Lower lobe of right lung (tissue), 2 donors: ENCODE measurements at places on chromosomes 6 and 20.

- DNase-seq: no peak
Observed at GRCh38 chr6:10520468-10520867, 683 bp upstream of the GCNT2 start.

GRCh38 chr6:23013776-23014175 is 444.4 kb downstream of the HDGFL1 start:
- DNase-seq: no peak

GRCh38 chr6:79307321-79308036 is 73.0 kb upstream of the HMGN3 start:
- DNase-seq: no peak

GRCh38 chr6:104789770-104790190 is 69.9 kb downstream of the HACE1 start:
- no peak for DNase-seq

DNA sequence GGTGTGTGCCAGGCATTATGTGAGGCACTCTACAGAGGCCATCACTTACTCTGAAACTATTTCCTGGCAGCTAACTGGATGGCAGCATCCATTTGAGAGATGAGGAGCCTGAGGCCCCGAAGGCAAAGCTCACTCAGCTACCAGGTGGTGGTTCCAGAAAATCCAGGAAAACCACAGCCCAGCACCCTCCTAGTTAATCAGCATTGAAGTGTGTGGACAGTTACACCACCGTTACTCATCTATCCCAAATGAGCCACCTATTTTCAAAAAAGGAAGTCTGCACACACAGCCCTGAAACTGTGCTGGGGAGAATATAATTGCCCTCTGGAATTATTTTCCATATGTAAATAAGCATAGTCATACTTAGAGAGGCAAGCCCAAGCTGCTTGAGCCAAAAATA is 67.4 kb downstream of the CNBD2 start:
- no peak for DNase-seq

- DNase-seq: no peak
Observed at GRCh38 chr6:11366934-11367637, 134.6 kb upstream of the NEDD9 start.

DNA sequence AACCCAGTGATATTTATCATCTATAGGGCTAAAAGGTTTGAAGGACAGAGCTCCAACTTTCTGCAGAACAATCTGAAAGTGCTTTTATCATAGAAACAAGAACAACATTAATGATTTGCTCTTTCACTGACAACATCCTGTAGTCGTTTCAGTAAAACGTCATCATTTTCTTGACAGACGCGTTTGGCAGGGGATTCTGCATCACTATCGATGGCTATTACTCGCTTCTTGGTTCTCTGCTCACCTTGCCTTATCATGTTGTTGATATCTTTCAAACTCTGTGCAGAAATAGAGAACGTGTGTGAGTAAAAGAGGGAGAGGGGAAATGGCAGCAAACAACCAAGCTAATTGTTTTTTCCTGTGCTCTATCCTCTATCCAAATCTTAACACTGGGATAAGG is 47.1 kb upstream of the SAMHD1 start:
- no peak for DNase-seq

DNA sequence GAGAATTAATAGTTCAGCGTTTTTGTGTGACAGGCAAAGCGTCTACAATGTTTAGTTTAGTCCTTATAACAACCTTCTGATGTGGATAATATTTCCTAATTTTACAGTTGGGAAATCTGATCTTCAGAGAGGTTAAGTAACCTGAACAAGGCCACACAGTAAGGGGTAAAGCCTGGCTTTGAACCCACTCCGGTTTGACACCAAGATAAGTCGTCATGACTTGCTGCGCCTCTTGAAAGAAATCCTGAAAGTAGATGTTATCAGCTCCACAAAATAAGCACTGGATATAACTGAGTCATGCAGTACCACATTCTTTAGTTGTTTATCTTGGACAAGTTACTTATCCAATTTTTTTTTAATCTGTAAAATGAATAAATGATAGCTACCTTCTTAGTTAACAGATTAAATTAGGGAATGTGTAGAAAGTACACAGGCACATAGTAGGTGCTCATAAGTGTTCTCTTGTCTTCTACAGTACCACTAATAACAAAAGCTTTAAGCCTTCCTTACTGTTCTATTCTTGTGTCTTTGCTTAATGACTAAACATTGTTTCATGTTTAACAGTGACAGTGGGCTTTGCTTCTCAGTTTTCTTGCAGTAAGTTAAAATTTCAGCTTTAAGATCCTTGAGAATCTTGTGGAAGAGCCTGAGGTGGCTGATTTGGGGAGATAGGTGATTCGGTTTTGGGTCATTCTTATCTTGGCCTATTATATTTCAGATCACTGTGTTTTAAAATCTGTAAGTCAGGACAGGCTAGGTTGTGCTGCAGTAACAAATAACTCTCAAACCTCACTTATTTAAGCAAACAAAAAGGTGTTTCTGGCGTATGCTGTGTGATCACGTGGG is 2.1 kb downstream of the HIVEP1 start:
- no peak for DNase-seq

- no peak for DNase-seq
Observed at GRCh38 chr6:131652472-131652871, 15.4 kb downstream of the ENPP3 start.

- DNase-seq: no peak
Observed at GRCh38 chr6:79810185-79810705, 137.1 kb downstream of the ELOVL4 start.

DNA sequence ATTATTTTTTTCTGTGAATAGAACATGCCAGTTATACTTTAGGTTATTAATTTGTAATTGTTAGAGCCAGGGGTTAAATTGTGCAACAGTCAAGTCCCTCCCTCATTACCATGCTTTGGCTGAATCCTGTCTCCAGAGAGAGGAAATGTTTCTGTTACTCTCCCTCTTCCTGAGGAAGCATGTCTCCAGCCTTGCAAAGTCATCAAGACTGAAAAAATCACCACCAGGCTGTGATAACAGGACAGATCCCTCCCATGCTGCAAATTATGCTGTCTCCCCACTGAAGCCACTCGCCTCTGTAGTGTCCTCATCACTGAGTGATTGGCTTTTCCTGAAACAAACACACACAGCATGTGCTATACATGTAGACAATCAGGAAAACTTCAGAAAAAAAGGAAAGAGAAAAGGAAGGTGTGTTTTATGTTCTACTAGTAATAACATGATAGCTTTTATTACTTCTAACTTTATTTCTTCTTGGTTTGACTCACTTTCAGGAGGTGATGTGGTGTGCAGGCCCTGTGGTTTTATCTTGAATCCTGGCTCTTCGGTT is 290.0 kb upstream of the JAG1 start:
- DNase-seq: no peak

GRCh38 chr6:53930330-53930729 is 135.5 kb downstream of the LRRC1 start:
- DNase-seq: no peak

DNA sequence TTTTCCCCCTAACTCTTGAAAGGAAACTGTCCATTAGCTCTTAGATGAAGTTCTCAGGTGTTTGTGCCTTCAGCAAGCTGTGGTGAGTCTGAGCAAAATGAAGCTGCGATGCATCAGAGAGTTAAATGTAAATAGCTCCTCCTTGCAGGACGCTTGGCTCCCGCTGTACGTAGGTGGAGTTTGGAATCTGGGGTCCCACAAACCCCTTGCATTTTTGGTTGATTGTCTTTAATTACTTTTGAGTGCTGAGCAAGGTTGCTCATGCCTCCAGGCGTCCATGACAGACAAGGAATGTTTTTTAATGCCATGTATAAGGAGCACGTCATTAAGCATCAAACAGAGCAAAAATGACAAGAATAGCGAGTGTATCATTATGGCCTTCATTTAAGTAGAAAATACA is 300.5 kb downstream of the TFAP2C start:
- DNase-seq: no peak

- no peak for DNase-seq
Observed at GRCh38 chr6:147823936-147824335, 315.4 kb downstream of the SAMD5 start.

- no peak for DNase-seq
Observed at GRCh38 chr6:3086282-3086946, 18.1 kb downstream of the RIPK1 start.

GRCh38 chr20:43699941-43700565 is 26.7 kb downstream of the GTSF1L start:
- DNase-seq: no peak

- no peak for DNase-seq
Observed at GRCh38 chr20:14744723-14745122, 407.3 kb upstream of the FLRT3 start.

DNA sequence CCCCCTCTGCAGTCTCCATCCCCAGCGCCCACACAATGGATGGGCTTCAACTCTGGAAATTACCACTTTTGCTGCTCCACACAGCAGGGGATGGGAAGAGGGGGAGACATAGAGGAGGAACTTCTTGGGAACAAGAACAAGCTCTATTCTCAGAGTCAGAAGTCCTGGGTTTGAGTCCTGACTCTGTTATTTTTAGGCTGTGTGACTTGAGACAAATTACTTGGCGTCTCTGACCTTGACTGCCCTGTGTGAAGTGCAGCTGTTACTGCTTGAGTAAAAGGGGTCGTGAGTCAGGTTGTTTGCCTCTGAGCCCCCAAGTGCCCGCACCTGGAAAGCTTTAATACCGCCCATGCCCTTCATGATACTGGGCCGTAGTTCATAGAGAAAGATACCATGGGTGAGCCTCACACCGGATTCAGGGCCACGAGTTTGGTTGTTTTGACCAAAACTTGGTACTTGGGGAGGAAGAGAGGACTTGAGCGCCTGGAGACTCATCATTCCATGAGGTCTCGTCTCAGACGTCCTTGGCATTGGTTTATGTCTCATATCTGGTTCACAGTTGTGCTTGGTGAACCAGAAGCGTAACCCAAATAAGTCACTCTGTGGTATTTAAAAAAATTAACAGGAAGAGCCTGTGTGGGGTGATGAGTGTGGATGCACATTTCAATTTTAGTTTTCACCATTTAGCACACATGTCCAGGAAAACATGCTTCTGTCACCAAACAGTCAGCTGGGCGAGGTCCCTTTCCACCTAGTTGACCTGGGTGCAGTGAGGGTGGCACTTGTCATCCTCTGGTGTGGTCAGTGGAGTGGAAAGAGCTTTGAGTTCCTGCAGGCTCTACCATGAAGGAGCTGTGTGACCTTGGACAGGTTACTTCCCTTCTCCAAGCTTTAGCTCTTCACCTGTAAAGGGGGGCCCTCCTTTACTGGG is 75.6 kb downstream of the CDC5L start:
- no peak for DNase-seq

DNA sequence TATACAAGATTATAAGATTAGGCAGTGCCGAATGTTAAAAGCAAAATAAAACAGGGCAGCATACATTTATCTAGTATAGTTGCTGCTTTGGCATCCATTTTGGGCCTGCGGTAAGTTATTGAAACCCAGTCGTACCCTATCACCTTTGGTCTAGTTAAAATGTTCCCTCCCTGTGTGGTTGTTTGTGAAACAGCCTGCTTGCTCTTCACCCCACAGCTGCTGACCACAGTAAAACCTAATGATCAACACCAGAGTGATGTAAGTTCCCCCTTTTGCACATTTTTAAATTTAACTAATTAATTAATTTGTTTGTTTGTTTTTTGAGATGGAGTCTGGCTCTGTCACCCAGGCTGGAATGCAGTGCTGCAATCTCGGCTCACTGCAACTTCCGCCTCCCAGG is 50.3 kb upstream of the TXNDC5 start:
- no peak for DNase-seq

- DNase-seq: no peak
Observed at GRCh38 chr20:33345342-33345741, 56.0 kb downstream of the CDK5RAP1 start.

DNA sequence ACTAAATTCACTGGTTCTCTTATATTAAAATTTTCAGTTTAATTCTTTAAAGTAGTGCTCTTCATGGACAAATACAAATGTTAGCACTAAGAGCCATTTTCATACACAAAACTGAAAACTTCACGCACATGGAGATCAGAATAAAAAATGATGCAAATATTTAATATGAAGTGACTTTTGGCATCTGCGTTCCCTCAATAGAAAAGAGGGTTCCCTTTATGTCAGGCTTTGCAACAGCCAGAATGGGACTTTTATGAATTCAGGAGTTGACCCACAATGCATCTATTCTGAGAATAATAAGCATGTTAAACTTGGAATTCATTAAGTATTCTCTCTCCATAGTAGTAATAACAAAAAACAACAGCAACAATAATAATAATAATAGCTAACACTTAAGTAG is 125.8 kb downstream of the INSM1 start:
- no peak for DNase-seq

GRCh38 chr6:35282472-35282871 is 15.1 kb upstream of the DEF6 start:
- DNase-seq: no peak

- no peak for DNase-seq
Observed at GRCh38 chr6:109238396-109238795, 143.1 kb downstream of the CEP57L1 start.
